ENCODE measurements at places on chromosomes 11 and 22.

GRCh38 chr11:61476371-61476770 is 32.2 kb upstream of the LRRC10B start:
- no peak for DNase-seq

DNA sequence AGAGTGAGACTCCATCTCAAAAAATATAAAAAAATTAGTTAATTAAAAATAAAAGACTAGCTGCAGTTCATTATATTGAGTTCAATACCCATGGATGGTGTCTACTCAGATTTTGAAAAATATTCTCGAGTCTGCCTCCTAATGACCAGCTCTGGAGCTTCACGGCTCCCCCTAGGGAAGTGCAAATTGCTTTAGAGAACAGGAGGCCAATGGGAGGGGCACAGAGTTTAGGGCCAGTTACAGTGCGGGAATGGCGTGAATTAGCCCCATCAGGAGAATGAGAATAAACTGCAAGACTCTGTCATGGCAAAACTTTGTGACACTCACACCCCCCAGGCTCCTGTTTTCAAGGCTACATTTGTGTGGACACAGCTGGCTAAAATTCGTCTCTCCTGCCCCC is 4.6 kb downstream of the FGF4 start:
- DNase-seq = no peak

DNA sequence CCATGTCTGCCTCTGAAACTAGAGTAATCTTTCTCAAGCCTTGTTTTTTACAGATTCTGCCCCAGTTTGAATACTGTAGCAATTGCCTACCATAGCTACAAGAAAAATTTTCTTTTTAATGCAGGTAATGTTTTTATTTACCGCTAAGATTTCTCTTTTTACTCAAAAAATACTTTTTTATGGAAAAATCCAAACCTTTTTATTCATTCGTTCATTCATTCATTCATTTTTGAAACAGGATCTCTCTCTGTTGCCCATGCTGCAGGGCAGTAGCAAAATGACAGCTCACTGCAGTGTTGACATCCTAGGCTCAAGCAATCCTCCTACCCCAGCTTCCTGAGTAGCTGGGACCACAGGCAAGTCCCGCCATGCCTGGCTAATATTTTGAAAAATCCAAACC is 2.7 kb upstream of the CPT1A start:
- DNase-seq = no peak

DNA sequence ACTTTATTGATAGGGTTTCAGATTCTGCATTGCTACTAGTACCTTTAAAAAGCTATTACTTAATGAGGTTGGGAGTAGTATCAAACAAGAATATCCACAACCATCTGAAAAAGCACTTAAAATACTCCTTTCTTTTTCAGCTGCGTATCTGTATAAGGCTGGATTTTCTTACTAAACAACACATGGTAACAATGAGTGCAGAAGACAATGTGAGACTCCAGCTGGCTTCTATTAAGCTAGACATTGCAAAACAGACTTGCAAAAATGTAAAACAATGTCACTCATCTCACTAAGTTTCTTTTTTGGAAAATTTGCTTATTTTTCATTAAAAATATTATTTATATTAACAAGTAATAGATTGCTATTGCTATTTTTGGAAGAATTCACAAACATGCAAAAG is 132.6 kb downstream of the WNT11 start:
- DNase-seq = no peak

DNA sequence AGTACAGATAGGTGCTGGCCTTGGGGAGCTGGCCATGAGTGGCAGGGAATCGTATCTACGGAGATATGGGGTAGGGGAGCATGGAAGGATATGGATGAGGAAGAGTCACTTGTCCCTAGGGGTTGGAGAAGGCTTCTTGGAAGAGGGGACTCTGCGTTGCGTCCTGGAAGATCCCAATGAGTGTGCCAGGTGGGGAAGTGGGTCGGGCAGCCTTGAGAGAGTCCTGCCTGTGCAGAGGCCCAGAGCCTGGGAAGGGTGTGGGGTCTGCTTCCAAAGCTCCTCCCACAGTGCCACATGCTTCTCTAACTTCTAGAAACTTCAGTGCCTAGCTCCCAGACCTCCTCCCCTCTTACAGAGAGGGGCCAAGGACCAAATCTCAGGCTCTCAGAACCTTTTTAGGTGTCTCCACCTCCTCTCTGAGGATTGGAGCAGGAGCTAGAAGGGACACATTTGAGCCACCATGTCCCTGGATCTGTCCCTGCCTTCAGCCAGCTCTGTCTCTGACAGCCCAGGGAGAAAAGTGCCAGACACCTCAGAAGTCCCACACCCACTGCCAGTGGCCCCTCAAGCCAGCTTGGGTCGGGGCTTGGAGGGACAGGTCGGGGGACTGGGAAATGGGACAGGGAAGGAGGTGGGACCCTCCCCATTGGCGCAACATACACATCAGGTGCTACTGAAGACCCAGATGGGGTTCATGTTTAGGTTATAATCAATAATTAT is 11.0 kb downstream of the RHBDD3 start:
- DNase-seq = no peak

- DNase-seq = no peak
These were observed 10.4 kb upstream of the CACNA1I start for GRCh38 chr22:39560127-39560526.

DNA sequence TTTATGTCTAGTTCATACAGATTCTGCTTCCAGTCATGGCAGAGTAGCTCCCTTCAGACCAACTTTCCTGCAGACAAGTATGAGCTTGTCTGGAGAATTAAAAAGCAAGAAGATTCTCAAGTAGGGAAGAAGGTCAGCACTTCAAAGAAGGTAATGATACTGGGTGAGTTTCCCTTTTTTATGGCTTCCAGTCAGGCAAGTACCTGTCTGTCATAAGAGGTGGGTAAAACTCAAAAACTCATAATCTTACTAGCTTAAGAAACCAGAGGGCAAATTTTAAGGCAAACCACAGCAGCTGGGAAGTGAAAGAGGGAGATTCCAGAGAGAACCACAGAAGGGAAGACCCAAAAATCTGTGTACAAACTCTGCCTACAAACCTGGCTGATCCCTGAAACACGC is 54.2 kb downstream of the DENND5A start:
- no peak for DNase-seq

- no peak for DNase-seq
These were observed 12.5 kb upstream of the LRRC10B start for GRCh38 chr11:61495801-61496601.

- no peak for DNase-seq
These were observed 37.6 kb upstream of the PARVG start for GRCh38 chr22:44143105-44143474.

- DNase-seq = no peak
These were observed 562.6 kb upstream of the ANO3 start for GRCh38 chr11:25769287-25769686.

DNA sequence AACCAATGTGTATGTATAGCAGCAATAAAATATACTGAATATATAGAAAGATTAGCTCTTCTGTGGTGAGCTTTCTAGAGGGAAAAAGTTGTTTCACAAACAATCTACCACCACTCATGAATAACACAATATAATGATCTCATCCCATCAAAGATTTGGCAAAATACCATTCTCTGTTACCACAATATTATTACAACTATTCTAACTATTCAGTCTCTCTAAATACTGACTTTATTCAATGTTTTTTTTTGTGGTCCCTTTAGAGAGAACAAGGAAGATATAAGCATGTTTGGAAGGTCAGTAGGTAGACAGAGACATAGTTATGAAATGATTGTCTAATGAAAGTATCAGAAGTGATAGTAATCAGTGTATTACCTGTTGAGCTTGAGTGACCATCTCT is 7.8 kb downstream of the CCDC90B start:
- no peak for DNase-seq

DNA sequence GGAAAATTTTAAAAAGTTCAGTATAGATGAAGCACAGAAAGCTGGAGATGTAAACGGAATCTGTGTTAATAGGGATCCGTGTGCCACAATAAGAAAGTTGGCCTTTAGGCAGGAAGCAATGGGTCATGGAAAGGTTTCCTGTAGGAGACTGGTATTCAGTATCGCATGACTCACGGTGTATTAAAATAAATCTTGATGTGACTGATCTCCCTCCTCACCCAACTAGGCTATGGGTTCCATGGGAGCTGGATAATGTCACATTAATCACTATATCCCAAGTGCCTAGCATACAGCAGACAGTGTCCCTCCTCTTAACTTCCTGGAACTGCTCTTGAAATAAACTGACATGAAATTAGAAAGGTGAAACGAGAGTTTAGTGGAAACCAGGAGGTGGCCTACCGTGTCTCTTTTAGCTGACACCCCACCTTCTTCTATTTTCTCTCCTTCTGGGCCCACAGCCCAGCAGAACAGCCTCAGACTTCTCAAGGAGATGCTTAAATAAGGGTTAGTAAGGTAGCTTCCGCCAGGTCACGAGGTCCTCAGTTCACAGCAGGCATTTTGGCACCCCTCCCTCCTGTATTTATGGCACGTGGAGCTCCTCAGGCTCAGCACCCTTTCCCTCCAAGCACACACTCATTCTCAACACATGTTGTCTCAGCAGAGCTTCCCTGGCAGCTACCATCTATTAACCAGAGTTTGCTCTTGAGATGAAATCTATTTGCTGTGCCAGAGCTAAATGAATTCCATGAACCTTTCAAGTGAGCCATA is 118.8 kb downstream of the NXPE2 start:
- DNase-seq = no peak

All from LNCaP clone FGC (cell line).